CD4-positive, alpha-beta T cell treated with Interleukin-6 for 4 hours (primary cell): ENCODE measurements at places on chromosomes 5 and 9.

DNA sequence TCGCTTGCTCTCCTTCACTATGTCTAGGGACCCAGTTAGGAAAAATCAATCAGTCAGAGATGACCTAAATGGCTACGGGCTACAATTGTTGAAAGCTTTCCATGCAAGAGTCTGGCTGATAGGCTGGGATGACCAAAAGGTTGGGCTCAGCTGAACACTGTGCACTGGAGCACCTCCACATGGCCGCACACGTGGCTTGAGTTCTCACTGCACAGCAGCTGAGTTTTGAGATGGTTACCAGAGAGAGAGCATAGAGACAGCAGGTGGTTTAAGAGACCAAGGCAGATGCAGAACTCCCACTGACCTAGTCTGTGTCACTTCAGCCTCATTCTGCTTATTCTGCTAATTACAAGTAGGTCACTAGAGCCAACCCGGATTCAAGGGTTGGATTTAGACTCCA lies 2354.8 kb upstream of the C9orf72 start:
- DNase-seq = no peak

DNA sequence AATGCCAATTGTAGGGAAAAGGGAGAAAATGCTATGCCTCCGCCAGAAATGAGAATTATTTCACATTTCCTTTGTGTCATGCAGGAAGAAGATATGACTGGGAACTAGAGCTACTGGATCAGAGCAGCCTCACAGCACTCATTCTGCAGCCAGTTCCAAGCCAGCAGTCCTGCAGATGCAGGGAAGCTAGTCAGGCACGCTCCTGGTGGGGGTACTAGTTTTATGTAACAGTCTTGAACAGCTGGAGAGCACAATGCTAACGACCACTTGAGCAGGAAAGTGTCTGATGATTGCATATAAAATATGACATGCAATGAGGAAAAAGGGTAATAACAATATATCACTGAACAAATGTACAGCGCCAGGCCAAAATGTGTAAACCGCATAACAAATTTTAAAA lies 21.7 kb downstream of the CDH10 start:
- no peak for DNase-seq

GRCh38 chr5:37029436-37029835 lies 152.9 kb downstream of the NIPBL start:
- DNase-seq = no peak

DNA sequence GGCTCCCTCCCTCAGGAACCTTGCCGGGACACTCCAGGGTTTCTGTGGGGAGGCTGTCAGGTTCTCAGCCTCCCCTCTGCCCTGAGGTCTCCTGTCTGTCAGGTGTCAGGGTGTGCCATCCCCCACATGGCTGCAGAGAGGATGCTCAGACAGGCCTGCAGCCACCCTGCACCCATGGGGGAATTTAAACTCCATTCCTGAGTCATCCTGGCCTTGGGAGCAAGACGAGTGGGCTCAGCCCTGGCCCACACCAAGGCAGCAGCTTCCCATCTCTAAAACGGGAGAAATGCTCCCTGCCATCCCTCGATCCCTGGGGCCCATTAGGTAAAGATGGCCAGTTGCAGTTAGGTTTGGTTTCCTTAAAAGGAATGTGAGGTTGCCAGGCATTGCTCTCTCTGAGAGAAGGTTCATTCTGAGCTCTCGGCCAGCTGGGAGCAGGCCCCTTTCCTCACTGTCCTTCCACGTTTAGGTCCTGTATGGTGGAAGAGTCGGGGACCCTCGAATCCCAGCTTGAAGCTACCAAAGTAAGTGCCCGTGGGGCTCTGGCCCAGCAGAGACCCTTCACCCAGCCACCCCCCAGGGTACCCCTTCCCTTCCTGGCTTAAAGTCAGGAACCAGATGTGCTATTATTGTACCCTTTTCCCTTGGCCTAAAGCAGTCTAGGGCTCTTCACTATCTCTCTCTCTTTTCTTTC lies 26.6 kb downstream of the DYNC2I2 start:
- DNase-seq = no peak

GRCh38 chr5:42507451-42508097 lies 84.3 kb downstream of the GHR start:
- no peak for DNase-seq
